Left lung (tissue), 14 donors: ENCODE measurements at places on chromosomes 5 and 9. TPM values are rescaled to one million over a fixed set of nuclear protein-coding genes. Genes with fewer than 3 reads are reported as not detected.

DNA sequence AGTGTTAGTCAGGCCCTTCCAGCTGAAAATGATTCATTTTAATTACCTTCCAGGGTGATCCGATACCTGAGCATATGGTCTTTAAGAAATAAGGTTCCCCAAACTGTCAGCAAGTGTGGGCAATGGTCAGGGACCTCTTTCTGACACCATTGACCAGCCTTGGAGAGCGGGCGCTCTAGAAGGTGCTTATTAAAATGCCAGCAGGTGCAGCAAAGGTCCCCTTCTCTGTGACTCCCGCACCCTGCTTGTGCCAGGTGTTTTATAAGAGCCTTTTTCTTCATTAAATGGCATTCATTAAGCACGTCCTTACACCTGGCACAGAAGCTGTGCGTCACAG is 85.3 kb downstream of the MVB12B start:
- DNase-seq = no peak

Gene ARL10
- polyA plus RNA-seq = 17.9 TPM

DNA sequence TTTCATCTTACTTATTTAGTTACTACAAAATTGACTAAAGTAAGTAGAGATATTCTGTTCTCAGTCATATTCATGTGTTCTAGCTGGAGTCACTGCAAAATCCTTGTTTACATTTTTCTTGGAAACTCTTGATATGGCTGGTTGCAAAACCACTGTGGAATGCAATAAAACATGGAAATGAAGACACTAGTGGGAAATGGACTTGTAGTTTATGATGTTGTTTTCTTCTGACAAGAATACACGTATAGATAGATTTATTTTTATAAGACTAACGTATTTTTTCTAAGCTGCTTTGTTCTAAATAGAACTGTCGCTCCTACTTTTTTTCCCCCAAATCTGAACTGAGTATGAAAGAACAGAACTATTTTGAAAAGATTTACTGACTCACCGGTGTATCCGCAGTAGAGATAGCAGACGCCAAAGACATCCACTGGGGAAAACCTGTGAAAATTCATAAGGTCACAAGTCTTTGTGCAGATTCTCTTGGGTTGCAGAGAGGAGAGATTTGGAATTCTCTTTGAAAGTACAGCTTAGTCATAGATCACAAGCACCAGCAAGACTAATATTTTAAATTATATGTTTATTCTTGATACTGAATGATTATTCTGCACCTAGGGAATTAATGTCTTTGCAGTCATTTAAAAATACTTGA is 119.6 kb upstream of the TAF11L2 start:
- DNase-seq = no peak

- DNase-seq = no peak
Measured at GRCh38 chr5:33501260-33501659, 60.5 kb downstream of the TARS1 start.
